ENCODE measurements at places on chromosomes 2 and 18.
A peak's percentile ranks its signal among the peaks of the same experiment; 100 is the strongest.

- H3K36me3 ChIP-seq: no peaks in the 10 kb centered on the region
These were observed 32.4 kb upstream of the CCDC150 start for GRCh38 chr2:196607073-196607472.

DNA sequence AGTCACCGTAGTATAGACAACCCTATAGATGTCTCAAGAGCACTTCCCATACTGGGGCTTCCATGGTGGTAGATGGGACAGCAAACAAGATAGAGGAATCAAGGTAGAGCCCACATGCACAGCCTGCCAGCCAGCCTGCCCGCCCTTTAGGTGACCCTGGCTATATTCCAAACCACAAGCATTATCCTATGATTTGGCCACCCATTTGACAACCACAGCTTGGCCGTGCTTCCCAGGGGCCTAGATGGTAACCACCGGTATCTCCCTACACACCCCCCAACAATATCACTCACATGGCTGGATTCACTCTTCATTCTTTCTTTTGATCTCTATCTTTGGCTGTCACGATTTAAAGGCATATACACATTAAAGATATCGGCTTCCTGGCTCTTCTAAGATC, 85.3 kb downstream of the CDK15 start:
- no peaks in the 10 kb centered on the region for H3K36me3 ChIP-seq
- H3K4me1 ChIP-seq: peaks cover 78% of the 10 kb centered on the region
- no peak overlapping the region for H3K27ac ChIP-seq

DNA sequence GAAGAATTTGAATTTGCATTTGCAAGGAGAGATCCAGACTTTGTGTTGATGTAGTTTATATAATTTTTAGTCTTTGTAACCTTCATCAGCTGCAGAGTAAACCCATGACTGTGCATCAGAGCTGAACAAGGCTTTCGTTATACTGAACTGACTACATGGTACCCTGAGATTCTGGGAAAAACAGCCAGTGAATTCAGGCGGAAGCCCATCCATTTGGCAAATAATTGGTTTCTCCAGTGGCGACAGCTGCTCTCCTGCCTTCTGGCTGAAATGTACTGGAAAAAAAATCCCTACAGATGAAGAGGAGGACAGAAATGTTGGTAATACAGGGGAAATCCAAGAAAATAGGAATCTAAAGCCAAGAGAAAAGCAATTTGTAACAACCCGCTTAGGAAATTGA, 657.5 kb upstream of the CDH7 start:
- peaks cover 4% of the 10 kb centered on the region for H3K27me3 ChIP-seq
- H3K4me3 ChIP-seq: no peak overlapping the region
- DNase-seq: no peak

- peaks cover 67% of the 10 kb centered on the region for H3K4me1 ChIP-seq
- H3K4me3 ChIP-seq: no peak overlapping the region
- H3K27ac ChIP-seq: peak overlapping the region; percentile 71
- H3K27me3 ChIP-seq: peaks cover 5% of the 10 kb centered on the region
- DNase-seq: no peak
These were observed 19.1 kb downstream of the KCNK3 start for GRCh38 chr2:26711457-26712161.

GRCh38 chr2:692767-693166, 15.6 kb upstream of the TMEM18 start:
- peak overlapping the region; percentile 88 for H3K27ac ChIP-seq
- H3K27me3 ChIP-seq: peaks cover 7% of the 10 kb centered on the region
- H3K4me3 ChIP-seq: no peak overlapping the region
- H3K4me1 ChIP-seq: peaks cover 21% of the 10 kb centered on the region
- H3K36me3 ChIP-seq: peaks cover 29% of the 10 kb centered on the region

DNA sequence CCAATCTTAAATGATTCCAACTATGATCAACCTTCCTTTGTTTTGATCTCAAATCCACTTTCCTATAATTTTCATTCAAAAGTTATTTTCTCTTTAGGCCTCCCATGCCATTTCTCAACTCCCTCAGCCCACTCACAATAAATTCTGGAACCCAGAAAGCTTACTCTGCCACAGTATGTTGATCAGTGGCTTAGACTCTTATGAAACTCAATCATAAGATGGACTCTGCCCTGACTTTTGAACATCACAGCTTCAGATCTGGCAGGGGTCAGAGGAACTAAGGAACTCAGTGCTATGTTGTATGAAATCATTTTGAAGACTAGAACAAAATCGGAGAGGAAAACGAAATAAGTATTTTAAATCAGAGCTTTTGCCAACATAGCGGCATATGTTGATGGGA, 59.8 kb upstream of the LGALSL start:
- H3K4me3 ChIP-seq: no peak overlapping the region
- DNase-seq: no peak
- H3K4me1 ChIP-seq: peaks cover 11% of the 10 kb centered on the region
- H3K27ac ChIP-seq: no peak overlapping the region

DNA sequence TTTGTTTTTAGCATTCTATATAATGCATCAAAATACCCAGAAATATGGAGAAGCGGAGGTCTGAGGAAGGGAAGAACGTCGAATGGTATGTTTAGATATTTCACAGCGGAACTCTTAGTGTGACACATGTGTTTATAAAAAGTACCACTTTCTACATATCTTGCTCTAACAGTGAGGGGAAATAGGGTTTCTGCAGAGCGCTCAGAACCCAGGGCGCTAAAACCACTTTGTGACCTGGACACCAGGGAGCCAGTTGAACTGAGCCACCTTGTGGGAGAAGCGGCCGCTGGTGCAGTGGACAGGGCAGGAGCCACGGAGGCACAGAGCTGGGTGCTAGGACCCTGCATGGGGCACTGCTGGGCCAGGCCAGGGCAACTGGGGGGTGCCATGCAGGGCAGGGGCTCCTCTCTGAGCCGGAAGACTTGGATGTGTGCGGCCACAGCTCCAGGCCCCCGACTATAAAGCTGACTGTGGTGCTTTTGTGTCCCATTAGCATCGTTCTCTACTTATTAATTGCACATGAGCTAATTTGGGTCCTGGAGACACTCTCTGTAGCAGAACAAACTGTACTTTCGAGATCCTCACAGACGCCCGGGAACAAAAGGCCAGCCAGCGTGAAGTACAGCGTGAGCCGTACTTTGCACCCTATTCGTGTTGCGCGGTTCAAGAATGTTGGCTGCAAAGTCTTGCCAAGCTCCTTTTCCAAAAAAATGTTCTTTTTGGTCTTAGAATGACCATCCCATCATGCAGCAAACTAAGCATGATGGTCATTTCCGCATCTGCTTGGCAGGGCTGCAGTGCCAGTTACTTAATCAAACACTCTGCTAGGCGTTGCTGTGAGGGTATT, 151.9 kb upstream of the ALKAL2 start:
- no peak overlapping the region for H3K27ac ChIP-seq
- H3K36me3 ChIP-seq: no peaks in the 10 kb centered on the region
- H3K27me3 ChIP-seq: peaks cover 8% of the 10 kb centered on the region
- no peak overlapping the region for H3K4me3 ChIP-seq
- peaks cover 20% of the 10 kb centered on the region for H3K4me1 ChIP-seq
- DNase-seq: no peak

GRCh38 chr2:20496076-20496872, 49.4 kb downstream of the RHOB start:
- no peak overlapping the region for H3K4me3 ChIP-seq
- DNase-seq: no peak
- peaks cover 55% of the 10 kb centered on the region for H3K4me1 ChIP-seq
- H3K36me3 ChIP-seq: no peaks in the 10 kb centered on the region
- peak overlapping the region; percentile 57 for H3K27ac ChIP-seq

GRCh38 chr2:105114551-105114950, 76.7 kb downstream of the MRPS9 start:
- no peak overlapping the region for H3K4me3 ChIP-seq
- H3K4me1 ChIP-seq: peaks cover 27% of the 10 kb centered on the region
- no peak overlapping the region for H3K27ac ChIP-seq

- H3K4me3 ChIP-seq: peak overlapping the region; percentile 97
- peaks cover 10% of the 10 kb centered on the region for H3K27me3 ChIP-seq
- H3K4me1 ChIP-seq: peaks cover 20% of the 10 kb centered on the region
- peak overlapping the region; percentile 98 for H3K27ac ChIP-seq
- peaks cover 25% of the 10 kb centered on the region for H3K36me3 ChIP-seq
These were observed 371 bp downstream of the MDH1B start for GRCh38 chr2:206764673-206765241.

DNA sequence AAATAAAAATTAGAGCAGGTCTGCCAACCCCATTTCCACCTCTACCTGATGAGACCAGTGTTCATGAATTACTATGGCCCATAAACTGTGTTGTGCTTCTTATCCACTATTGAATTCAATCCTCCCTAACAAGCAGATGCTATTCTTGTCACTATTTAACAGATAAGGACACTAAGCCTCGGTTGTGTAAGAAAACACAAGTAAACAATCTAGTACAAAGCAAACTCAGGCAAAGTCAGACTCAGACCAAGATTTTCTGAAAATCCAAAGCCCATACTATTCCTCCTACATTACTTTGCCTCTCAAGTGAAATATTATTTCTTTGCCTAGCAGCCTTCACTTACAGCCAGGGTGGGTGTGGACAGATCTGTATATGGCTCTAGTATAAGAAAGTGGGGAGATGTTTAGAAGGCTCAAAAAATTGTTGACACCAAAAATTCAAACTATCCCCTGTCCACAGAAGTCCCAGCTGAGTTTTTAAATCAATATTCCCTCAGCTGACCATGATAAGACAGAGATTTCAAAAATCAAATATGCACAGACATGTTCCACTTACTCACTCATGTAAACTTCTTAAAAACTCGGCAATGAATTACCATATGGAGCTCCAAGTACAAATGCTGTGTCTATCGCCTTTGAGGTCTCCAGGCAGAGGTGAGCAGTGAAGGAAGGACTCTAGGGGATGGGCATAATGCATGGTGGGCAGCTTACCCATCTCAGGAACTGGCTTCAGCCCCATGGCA, 16.0 kb upstream of the TTR start:
- peak overlapping the region; percentile 6 for H3K27ac ChIP-seq
- no peaks in the 10 kb centered on the region for H3K36me3 ChIP-seq
- no peak overlapping the region for H3K4me3 ChIP-seq
- peaks cover 11% of the 10 kb centered on the region for H3K27me3 ChIP-seq
- no peak for DNase-seq

- H3K27me3 ChIP-seq: peaks cover 9% of the 10 kb centered on the region
- H3K4me3 ChIP-seq: no peak overlapping the region
- DNase-seq: no peak
- H3K36me3 ChIP-seq: no peaks in the 10 kb centered on the region
These were observed 19.9 kb upstream of the PLEKHH2 start for GRCh38 chr2:43616967-43617680.

GRCh38 chr2:200442471-200442870, 67.4 kb downstream of the KCTD18 start:
- no peak overlapping the region for H3K27ac ChIP-seq
- no peak for DNase-seq
- H3K4me3 ChIP-seq: no peak overlapping the region
- H3K36me3 ChIP-seq: peaks cover 29% of the 10 kb centered on the region
- H3K4me1 ChIP-seq: no peaks in the 10 kb centered on the region

DNA sequence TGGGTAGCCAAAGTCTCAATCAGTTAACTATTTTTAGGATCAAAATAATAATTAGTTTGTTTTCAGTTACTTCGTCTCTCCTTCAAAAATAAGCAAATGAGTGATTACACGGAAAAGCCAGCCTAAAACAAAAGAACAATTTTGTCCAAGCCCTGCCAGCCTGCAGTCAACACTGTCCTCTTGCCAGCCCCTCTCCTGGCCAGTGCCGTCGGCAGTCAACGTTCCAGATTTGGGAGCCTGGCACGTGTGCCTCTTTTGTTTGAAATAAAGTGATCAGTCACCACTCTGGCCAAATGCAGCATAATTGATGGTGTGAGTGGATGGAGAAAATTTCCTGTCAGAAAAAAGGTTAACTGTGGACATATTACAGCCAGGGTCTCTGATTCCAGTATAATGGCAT, 260.6 kb upstream of the SKOR2 start:
- peaks cover 10% of the 10 kb centered on the region for H3K27me3 ChIP-seq
- no peak overlapping the region for H3K27ac ChIP-seq
- no peaks in the 10 kb centered on the region for H3K36me3 ChIP-seq
- DNase-seq: no peak
- H3K4me3 ChIP-seq: no peak overlapping the region

GRCh38 chr2:143513081-143513480, 383.9 kb downstream of the ARHGAP15 start:
- peak; percentile 33 for DNase-seq
- H3K4me1 ChIP-seq: peaks cover 6% of the 10 kb centered on the region
- no peaks in the 10 kb centered on the region for H3K36me3 ChIP-seq
- H3K27ac ChIP-seq: no peak overlapping the region
